ENCODE measurements at places on chromosomes 16 and 17.

DNA sequence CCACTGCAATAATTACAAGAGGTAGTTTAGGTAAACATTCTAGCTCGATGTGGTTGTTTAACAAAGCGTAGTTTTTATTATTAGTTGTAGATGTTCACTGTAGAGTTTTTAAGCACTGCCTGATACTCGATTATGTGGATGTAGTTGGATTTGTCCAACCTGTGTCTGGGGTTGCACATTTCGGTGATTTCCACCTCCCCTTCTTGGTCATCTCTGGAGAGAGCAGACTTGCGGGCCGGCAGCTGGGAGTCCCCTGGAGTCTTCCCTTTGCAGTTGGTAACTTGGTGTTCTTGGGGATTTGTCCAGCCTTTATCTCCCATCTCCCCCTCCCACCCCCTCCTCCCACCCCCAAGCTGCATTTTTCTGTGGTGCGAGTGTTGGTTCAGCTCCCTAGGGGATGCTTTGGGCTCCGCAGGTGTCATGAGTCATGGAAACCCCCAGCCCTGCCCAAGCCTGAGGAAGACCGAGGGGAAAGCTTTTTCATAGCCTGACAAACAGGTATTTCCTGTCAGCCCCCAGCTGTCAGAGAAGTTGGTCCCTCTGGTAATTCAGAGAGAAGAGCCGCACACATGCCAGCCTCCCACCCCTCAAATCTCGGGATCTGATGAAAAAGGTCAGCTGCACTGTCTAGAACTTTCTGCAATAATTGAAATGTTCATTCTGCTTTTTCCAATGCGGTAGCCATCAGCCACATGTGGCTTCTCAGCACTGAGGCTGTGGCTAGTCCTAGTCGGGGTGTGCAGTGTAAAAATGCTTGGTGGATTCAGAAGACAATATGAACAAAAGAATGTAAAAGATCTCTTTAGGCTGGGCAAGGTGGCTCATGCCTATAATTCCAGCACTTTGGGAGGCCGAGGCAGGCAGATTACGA lies 50.3 kb downstream of the KSR1 start:
- DNase-seq: no peak

- DNase-seq: no peak
Measured at GRCh38 chr17:19672009-19672750, 23.6 kb downstream of the ALDH3A2 start.

DNA sequence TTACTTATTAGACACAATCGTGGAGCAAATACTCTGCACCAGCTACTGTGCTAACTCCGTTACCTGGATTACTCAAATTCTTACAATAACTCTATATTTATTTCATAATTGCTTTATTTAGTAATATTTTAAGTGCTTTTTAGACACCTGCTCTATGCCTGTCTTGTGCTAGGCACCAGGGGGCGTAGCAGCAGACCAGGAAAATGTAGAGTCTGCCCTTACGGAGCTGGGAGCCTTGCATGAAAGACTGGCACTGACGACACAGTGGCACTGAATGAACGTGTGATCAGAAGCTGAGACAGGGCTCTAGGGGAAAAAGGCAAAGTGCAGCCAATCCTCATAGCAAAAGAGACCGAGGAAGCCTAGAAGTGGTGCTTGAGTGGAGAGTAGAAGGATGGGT lies 486.5 kb downstream of the CDH13 start:
- DNase-seq: no peak

GRCh38 chr16:23682181-23682580 lies 3.5 kb downstream of the PLK1 start:
- DNase-seq: no peak

DNA sequence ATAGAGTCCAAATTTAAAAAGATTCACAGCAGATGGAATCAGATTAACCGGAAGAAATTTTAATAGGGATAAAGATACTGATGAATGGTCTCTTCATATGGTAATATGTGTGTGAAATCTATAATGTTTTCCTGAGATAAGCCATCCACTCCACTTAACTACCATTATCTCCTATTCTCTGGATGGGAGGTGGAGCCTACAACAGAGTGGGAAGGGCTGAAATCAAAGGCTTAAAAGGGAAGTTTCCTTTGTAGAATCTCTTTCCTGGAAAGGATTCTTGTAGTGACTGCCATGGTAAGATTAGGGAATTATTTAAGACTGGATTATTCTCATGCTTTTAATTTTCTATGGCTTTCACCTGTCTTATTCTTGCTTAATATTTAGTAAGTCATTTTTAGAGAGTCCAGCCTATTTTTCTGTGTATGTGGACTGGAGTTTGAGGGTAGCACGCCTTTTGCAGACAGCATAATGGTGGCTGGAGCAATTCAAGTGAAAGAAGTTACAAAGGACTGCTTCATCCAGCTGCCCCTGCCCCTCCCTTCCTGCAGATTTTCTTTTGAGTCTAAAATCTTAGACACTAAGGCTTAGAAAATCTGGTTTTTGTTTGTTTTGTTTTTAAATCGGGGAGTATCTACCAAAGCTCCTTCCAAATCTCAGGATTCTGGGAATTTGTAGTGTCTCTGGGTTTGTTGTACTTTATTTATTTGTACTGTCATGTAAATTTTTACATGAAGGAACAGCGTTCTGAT lies 26.5 kb downstream of the KAT7 start:
- no peak for DNase-seq

Measured in SJSA1 (cell line).